Fibroblast of skin of scalp (primary cell): ENCODE measurements at places on chromosomes 6 and 20.

GRCh38 chr6:10794239-10794638 is 44.1 kb downstream of the MAK start:
- no peak for DNase-seq

DNA sequence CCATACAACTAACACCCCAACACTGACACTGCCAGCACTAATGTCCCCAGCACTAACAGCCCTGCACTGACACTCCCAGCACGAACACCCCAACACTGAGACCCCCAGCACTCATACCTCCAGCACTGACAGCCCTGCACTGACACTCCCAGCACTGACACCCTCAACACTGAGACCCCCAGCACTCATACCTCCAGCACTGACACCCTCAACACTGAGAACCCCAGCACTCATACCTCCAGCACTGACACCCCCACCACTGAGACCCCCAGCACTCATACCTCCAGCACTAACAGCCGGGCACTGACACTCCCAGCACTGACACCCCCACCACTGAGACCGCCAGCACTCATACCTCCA is 57.2 kb downstream of the ERMARD start:
- no peak for DNase-seq

DNA sequence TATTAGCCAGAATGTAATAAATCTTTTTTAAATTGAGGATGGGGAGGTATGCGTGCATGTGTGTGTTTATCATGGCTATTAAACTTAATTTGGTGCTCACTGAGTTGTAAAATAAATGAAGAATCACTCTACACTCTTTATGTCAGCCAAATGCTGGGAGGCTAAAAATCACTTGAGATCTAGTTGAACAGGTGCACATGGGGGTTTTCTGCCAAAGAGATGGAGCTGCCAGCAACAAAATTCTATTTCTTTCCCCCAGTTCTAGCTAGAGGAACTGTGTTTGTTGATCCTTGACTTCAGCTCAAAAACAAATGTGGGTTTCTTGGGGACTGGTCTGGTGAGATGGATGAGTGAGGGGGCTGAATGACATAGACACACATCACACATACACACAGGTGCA is 183.3 kb upstream of the BTBD3 start:
- no peak for DNase-seq

DNA sequence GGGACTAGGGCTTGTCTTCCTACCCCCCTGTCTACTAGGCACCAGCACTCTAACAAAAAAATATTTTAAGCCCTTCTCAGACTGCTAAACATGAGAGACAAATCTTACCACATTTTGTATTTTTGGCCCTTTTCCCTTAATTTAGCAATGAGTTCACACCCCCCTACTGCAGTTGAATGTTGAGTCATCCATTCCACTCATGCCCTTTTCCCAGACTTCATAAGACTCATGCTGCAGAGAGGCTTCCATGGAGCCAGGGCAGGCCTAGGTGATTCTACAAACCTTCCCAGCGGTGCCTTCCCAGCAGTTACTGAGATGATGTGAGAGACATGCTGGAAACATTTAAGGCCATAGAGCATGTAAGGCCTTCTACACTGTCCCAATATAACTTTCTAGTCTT is 53.9 kb downstream of the PXDC1 start:
- peak; percentile 96 for DNase-seq

DNA sequence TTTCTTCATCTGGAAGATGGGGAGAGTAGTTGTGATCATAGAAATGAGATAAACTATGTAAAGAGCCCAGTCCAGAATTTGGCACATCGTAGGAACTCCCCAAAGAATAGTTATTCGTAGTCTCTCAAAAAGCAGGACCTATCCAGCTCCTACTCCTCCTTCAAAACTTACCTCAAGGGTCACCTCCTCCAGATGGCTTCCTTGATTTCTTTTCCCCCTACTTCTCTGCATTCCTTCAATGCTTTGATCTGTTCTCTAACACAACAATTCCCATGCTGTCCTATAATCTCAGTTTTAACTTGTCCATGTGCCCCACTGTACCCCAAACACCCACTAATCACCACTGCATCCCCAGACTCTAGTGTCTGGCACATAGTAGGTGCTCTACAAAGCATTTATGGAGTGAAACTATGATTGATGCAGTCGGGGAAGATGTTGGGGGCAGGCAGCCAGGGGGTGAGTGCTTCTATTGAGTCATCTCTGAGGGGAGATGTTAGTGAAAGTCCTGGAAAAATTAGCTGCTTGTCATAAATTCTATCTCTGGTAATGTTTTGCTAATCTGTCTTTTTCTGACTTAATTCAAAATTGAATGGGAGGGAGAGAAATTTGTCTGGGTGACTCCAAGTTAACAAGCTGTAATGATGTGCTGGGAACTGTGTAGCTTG is 181.3 kb upstream of the KCNG1 start:
- DNase-seq: no peak

DNA sequence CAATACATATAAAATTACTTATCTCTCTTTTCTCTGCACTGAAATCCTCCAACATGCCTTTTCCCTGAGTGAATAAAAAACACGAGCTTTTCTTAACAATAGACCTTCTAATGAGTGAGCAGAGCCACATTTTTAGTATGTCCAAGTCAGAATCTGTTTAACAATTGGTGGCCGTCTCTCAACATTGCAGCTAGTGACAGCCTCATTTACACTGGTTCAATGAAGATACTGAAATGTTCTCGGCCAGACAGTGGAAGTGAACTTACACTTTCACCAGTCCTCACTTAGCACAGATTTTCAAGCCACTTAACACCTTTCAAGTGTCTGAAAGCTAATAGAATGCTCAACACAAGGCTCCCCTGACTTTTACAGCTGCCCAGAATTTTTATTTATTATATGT is 767.1 kb downstream of the KIF16B start:
- DNase-seq: no peak

- peak; percentile 64 for DNase-seq
These were observed 498.9 kb downstream of the BCKDHB start for GRCh38 chr6:80605165-80605989.

- DNase-seq: no peak
These were observed 571.6 kb upstream of the NOX3 start for GRCh38 chr6:156027248-156027626.

GRCh38 chr6:109236115-109237076 is 141.1 kb downstream of the CEP57L1 start:
- no peak for DNase-seq

DNA sequence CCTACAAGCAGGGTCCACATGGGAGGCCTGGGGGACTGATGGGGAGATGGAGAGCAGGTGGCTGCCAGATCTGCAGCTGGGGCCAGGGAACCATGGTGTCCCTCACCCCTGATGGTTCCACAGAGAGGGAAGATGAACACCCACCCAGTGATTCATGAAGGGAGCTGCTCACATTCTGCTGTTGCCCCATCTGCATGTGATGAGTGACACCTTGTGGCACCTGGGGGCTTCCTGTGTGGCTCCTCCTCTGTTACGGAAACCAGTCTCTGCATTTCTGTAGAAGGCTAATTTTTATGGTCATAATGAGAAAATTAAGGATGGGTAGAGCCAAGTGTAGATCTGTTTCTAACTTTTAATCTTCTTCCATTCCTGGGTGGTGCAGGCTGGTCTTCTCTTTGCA is 217.1 kb downstream of the SMOC2 start:
- DNase-seq: no peak

- peak; percentile 51 for DNase-seq
These were observed 5.5 kb upstream of the DAAM2 start for GRCh38 chr6:39786649-39787048.

- no peak for DNase-seq
These were observed 75.3 kb upstream of the MRAP2 start for GRCh38 chr6:83958241-83958685.

GRCh38 chr20:57405236-57406016 is 14.2 kb downstream of the RBM38 start:
- no peak for DNase-seq

DNA sequence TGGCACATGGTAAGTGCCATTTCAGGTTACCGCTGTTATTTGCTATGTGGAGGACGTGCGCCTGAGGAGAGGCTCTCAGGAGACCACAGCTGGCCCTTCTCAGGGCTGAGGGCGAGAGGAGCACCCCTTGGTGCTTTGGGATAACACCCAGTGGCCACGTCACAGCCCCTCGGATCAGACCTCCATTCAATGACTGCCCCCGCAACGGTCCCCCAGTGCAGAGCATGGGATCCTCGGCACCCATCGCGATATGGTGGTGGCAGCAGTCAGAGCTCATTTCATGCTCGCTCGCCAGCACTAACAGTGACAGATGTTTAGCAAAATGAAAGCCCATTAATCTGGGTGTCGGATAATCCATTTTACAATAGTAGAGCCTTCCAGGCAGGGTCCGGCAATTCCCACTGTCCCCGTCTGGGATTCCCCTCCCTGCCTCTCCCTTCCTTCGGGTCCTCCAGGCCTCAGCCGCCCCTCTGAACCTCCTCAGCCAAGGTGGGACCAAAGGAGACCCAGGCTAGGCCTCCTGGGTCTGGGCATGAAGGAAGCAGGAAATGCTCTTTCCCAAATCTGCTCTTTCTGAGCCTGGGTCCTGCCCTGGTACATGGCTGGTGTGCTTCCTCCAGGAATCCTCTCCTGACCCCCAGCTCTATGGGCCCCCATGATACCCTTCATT is 117.1 kb downstream of the GRM4 start:
- DNase-seq: no peak

GRCh38 chr20:53208110-53208832 is 236.1 kb downstream of the TSHZ2 start:
- no peak for DNase-seq

- DNase-seq: peak; percentile 86
These were observed 117.3 kb downstream of the TMEM170B start for GRCh38 chr6:11654876-11655275.

DNA sequence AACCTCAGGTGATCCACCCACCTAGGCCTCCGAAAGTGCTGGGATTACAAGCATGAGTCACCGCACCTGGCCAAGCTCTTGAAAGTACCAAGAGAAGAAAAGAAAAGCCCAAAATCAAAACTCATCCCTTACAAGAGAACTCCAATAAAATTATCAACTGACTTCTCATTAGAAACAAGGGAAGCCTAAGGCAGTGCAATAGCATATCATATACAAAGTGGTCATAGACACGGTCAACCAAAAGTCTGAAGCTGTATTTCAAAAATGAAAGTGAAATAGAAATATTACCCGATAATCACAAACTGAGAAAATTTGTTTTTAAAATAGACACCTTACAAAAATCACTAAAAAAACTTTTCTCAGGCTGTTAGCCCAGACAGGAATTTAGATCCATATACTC is 1321.1 kb upstream of the GJE1 start:
- DNase-seq: no peak

DNA sequence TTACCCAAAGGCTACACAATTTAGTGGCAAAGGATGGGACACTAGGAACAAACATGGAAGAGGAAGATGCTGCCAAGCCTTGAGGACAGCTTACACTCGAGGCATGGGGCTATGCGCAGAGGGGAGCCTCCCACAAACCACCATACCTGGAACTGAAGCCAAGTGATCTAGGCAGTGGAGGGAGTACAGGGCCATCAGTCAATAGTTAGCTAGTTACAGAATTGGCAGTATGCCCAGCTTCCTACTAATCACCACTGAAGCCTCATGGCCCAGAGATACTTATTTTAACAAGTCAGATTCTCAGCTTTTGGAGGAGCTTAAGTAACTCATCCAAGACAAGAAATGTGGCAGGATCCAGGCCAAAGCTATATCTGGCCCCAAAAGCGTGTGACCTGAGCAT is 226.6 kb upstream of the MOCS1 start:
- DNase-seq: no peak

DNA sequence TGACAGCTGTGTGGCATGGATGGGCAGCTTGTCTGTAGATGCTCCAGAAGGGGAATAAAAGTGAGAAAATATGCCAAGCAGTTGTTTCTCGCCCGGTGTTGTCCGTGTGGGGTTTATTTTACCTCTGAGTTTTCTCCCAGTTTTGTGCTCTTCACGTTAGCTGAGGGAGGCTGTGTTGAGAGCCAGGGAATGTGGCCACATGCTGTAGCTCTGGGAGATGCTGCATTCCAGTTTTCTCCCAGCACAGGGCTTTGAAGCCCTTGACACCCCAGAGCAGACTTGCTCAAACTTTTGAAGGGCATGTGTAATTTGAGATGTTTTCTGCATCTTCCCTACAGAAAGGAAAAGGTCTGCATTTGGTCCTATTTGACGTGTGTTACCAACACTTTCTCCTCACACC is 67.7 kb downstream of the RREB1 start:
- DNase-seq: peak; percentile 59

DNA sequence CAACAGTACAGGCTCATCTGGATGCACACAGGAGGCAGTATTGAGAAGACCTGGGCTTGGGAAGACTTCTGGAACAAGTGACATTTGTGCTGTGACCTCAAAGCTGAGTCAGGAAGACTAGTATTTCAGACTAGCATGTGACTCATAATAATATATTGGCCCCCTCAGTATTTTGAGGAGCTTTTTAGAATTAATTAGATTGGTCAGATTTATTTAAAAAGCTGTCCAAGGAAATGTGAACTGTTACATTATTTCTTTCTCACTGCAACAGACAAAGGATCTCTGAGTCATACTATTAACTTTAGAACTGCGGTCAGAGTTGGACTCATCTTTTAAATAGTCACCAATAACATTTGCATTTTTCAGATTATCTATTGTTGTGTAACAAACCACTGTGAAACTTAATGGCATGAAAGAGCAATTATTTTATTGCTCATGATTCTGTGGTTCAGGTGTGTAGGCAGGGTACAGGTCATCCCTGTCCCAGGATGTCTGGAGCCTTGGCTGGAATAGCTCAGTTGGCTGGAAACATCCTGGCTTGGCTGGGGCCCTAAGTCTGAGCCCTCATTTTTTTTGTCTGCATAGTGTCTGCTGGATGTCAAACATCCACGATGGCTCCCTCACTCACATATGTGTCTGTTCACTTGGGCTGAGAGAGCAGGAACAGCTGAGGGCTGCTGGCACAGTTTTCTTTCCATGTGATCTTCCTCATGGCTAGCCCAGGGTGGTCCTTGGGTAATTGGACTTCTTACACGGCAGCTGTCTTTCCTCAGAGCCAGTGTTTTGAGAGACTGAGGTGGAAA is 46.9 kb downstream of the MAP3K4 start:
- DNase-seq: peak; percentile 94

DNA sequence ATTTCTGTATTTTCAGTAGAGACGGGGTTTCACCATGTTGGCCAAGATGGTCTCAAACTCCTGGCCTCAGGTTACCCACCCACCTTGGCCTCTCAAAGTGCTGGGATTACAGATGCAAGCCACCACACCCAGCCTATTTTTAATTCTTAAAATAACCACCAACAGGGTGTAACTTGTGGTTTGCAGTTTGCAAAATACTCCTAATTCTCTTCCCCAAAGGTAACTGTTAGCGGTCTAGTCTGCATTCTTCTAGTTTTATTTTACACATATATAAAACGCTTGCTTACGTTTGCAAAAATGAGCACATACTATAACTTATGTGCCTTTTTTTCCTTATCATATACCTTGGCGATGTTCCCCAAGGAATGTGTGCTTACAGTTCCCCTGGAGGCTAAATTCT is 25.6 kb upstream of the CHMP4B start:
- DNase-seq: no peak
